Stimulated activated CD8-positive, alpha-beta memory T cell treated with anti-CD3 and anti-CD28 coated beads, Interleukin-7, amount 100 ng/mL, for 1 hour (primary cell): ENCODE measurements at places on chromosomes 5 and 9.

- no peak for DNase-seq
These were observed 1025.0 kb upstream of the CDH10 start for GRCh38 chr5:25669645-25670401.

DNA sequence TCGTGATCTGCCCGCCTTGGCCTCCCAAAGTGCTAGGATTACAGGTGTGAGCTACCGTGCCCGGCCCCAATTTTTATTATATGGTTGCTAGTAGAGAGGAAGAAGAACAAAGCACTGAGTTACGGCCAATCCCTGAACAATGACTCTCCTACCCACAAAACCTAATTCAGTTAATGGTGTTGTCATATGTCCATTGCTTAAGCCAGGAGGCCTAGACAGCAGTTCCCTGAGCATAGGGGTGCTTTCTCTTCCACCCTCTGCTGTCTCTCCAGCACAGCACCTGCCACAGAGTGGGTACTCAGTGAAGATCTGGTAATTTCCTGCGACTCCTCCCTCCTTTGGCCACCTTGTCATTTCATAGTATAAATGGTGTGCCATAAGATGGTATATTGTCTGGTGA, 21.4 kb upstream of the LTC4S start:
- DNase-seq = no peak

DNA sequence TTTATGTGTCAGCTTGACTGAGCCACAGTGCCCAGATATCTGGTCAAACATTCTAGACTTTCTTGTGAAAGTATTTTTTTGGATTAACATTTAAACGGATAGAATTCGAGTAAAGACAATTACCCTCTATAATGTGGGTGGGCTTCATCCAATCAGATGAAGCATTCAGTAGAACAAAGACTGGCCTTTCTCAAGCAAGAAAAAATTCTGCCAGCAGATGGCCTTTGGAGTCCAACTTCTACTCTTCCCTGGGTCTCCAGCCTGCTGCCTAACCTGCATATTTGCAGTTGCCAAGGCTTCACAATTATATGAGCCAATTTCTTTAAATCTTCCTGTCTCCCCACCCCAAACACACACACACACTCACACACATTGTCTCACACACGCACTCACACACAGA, 86.4 kb downstream of the MED10 start:
- no peak for DNase-seq

DNA sequence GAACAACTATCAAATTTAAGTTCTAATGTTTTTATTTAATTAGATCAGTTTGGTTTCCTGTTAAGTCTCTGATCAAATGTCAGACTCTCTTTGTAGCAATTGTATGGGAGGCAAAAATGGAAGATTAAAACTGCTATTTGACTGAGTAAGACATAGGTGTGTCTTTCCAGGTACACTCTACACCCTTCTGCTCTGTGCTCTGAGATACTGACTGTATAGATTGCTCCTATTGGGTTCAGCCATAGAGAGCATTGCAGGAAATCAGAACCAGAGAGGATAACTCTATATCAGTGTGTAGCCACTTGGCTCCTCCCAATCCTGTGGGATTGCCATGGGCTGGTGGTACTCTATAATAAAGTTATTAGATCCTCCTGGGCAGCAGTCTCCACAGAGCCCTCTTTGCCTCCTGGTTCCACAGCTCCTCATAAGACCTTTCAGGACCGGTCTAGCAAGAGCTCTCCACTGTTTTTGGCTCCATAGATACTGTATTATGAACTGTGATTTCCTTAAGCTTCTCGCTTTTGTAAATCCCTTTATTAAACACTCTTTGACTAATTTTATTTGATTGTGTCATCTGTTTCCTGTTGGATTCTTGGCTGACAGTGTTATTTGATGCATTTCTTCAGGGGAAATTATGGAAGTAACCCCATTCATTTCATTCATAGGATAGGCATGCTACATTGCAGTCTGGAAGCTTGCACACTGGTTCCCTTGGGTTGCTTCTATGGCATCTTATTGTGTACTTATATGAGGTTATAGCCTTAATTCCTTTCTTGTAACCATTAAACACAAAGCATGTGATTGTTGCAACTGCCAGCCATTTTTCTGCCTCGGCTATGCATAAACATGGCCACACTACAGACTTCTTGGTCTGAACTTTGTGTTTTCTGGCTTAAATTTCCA, 115.6 kb downstream of the VCAN start:
- no peak for DNase-seq

GRCh38 chr9:33687779-33688178, 107.6 kb upstream of the PRSS3 start:
- DNase-seq = no peak

GRCh38 chr5:13708906-13709305, 235.6 kb downstream of the DNAH5 start:
- DNase-seq = no peak

DNA sequence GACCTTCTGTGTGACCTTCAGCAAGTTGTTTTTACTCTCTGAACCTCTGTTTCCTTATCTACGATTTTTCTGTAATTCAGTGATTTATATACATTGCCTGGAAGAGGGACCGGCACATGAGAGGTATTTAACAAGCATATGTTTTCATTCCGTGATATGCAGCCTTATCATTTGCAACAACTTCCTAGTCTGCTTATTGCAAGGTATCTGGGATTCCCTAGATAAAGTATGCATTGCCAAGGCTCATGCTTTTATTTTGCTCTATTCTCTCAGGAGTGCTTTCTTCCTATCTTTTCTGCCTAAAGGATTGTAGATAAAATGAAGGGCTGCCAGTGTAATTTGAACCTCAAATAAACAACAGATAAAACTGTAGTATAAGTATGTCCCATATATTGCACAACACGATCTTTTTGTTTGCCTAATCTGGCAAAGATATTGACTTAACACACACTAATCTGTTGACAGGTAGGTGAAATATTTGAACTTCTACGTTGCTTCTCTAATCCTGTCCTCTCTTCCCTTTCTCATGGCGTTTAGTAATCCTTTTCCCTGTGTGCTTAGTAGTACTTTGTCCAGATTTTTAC, 377.2 kb upstream of the TNC start:
- DNase-seq = no peak

- no peak for DNase-seq
These were observed 138.1 kb downstream of the PDE4D start for GRCh38 chr5:59755476-59755875.

GRCh38 chr9:76153339-76153738, 240.9 kb downstream of the RFK start:
- DNase-seq = no peak

GRCh38 chr9:28073270-28073669, 500.0 kb upstream of the C9orf72 start:
- no peak for DNase-seq

- DNase-seq = no peak
These were observed 68.0 kb downstream of the CACNA1B start for GRCh38 chr9:137945581-137945980.

GRCh38 chr9:98962861-98963260, 19.2 kb downstream of the COL15A1 start:
- DNase-seq = no peak

GRCh38 chr9:116103976-116104820, 49.4 kb upstream of the PAPPA start:
- DNase-seq = no peak

DNA sequence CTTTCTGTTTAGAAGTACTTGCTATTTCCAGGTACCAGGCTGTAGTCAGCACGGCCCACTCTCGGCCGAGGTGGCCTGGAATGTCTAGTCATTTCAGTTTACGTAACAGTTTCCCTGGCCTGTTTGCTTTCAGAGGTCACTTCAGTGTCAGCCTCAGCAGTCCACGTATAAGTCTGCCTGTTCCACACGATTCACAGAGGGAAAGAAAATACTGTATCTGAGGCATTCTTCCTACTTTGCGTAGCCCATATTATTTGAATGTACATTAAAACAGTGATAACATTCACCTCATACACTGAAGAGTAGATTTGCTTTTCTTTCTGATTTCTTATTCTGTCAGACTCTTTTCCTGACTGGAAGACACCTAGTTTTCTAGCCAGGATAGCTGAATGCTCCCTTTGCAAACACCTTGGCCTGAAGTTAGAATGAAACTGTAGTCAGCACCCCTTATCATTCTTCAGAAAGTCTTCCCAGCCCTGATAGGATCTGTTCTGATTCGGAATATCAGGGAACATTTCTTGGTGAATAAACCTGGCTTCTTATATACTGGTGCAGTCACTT, 140.9 kb downstream of the AOPEP start:
- DNase-seq = no peak
